Stimulated activated CD8-positive, alpha-beta memory T cell treated with anti-CD3 and anti-CD28 coated beads, Interleukin-7, amount 100 ng/mL, for 48 hours (primary cell): ENCODE measurements at places on chromosomes 3 and 15.

- DNase-seq: no peak
These were observed 4.0 kb downstream of the ANKDD1A start for GRCh38 chr15:64915518-64916227.

DNA sequence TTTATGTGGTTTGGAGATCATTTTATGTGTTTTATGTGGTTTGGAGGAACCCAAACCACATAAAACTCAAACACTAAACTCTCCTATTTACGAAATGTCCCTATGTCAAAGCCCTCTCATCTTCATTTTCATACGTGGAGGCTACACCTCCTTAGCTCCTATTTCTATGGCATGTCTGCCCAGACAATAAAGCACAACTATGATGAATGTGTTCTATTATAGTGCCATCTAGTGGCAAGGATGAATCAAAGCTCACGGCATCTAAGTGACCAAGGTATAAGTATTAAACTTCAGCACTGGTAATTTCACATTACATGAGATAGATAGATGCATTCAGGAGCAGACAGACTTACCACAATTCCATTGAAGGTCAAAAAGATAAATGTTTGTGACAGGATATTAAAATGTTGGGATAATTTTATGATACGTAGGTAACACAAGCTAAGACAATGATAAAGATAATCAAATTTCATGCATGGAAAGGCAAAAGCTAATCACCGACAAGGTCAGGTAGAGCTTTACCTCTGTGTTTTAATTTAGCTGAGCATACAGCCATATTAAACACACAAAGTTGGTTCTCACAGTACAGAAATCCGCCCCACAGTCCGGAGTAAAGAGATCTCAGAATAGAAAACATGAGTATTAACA lies 130.6 kb upstream of the FHIT start:
- DNase-seq: no peak

DNA sequence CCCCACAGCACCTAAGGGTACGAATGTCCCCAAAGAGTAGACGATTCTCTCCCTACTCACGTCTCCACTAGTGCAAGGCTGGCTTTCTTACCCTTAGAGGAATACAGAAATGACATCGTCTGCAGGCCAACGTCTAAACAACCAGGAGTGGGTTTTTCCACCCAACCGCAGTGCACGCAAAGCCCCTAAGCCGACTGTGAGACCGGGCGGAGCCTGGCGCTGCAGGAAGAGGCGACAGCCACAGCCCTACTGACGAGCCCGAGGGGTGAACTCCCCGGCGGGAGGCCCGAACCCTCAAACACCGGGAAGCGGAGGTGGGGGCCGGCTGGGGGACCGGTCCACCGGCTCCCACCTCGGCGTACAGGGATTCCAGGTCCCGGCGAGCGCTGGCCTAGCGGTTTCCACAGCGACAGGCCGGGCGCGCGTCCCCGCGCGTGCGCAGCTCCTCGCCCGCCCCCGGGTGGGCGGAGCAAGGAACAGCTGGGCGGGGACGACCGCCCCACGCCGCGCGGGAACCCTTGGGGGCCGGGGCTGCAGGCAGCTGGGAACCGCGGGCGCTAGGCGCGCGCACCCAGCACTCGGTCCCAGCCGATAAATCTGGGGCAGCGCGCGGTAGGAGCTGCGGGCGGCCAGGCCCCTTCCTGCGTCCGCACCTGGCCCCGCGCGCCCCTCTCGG lies at the start of the genes CEP19 and PIGX:
Gene CEP19, minus strand, starts transcription at position 413 of the 676 bp plus-strand sequence. CDS start 3,593 bp downstream, outside the sequence.
Gene PIGX, plus strand, starts transcription at position 540 of the 676 bp plus-strand sequence.
- peak; percentile 88 for DNase-seq

GRCh38 chr3:15207836-15208504 lies 1.9 kb downstream of the CAPN7 start:
- DNase-seq: no peak

GRCh38 chr3:123081718-123082369 lies 15.0 kb downstream of the PDIA5 start:
- DNase-seq: no peak
